ENCODE measurements at places on chromosomes 6 and 20. TPM values are rescaled to one million over a fixed set of nuclear protein-coding genes. Genes with fewer than 3 reads are reported as not detected.

DNA sequence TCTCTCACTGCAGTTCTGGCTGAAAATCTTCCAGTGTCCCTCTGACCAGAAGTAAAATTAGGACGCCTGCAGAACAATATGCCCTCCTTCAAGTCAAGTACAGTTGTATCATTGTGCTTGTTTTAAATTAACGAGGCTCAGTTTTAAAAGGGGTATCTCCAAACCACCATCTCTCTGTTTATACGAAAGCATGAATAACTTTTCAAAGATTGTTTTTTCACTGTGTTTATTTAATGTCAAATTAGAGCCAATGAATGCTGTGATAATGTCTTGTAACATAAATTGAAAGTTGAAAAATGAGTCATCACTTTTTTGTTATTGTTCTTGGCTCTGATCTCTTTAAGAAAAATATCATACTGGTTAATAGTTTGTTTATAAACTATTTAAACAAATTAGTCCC is 230.7 kb upstream of the THEMIS start:
- DNase-seq = no peak

DNA sequence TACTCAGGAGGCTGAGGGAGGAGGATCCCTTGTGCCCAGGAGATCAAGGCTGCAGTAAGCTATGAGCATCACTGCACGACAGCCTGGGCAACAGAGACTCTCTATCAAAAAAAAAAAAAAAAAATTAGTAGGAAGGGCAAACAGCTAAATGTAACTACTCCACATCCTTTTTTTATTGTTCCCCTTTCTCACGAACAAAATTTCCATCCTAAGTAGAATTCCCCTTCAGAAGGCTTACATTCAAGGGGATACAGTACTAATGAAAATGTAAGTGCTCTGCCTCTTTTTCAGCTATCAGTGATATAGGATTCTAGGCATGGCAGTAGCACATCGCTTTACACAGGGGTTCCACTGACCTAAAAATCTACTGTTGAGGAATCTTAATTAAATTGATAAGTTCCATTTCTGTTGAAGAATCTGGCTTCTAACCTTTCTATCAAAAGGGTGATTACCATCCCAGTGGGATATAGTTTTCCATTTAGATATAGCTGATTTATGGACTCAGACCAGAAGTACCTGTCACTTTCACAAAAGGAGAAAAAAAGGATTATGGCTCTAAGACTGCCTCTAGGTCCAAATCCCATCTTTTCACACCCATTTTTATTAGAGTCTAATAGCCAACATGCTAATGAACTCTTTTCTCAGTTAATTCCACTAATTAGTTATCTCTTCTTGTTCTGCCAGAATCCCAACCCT is 2.6 kb downstream of the B4GALT5 start:
- no peak for DNase-seq

- no peak for DNase-seq
These were observed 22.8 kb upstream of the KHDC1 start for GRCh38 chr6:73285674-73286283.

The TP53TG5 gene
- 0.83 TPM for total RNA-seq

The LGSN gene
- not detected for total RNA-seq

DNA sequence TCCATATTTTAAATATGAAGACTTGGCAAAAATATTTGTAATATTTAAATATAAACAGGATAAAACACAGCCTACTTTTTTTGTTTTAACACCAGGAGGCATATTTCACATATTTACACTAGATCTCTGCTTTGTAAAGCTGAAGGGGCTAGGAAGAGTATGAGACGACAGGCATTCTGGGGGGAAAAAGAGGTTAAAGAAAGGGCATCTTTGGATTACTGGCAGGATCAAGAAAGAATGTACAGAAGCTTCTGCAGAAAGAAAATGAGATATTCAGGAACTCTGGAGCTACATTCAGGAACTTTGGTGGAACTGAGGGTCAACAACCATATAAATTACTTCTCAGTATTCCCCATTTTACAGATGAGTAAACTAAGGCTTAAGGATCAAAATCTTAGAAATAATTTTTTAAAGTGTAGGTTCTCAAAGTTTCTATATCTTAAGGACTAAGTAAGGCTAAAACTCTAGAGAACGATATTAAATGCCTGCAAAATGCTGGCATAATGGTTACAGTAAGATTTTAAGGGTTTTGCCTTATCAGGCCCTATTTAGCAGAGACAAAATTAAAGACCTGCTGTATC is 156.5 kb downstream of the CDK19 start:
- DNase-seq = no peak

DNA sequence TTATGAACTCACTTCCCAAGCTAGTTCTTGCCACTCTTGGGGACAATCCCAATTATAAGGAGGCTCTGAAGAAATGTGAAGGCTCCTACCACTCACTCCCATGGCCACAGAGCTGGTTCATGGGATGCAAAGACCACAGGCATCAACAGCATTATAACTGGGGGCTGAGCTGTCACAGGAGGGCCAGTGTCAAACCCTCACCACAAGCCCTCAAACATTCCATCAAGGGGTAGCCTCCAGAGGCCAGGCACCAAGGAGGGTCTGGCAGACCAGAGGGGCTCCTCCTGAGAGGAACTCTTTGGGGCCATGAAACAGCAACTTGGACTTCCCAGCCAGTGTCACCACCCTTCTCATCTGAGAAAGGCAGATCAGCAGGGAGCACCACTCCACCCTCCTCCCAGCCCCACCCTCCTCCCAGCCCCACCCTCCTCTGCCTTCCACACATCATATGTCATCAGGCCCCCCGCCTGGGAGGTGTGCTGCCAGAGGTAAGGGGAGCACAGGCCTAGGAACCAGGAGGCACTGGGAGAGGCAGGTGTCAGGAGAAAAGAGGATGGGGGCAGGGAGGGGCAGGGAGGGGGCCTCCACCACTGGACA is 1.2 kb upstream of the TSPO2 start:
- DNase-seq = no peak

The DEFB124 gene
- total RNA-seq = not detected

GRCh38 chr6:149127212-149127611 is 190.3 kb upstream of the TAB2 start:
- no peak for DNase-seq

GRCh38 chr6:16762268-16762549 is 949 bp upstream of the ATXN1 start:
- DNase-seq = no peak

DNA sequence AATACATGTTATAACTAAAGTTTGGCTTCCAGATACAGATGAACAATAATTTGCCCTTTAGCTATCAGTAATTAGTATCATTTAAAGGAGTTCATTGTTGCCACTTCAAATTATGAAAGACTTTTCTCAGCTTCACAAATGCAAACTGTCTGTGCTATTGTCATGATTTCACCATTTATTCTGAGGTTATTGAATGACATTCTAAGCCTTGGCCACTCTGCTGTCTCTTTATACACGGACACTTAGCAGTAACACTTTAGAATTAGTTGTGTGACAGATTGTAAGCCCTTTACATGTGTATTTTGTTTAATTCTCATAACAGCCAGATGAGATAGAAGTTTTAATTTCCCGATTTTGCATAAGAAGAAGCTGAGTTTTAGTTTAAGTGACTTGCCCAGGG is 176.6 kb downstream of the SLC35F1 start:
- DNase-seq = no peak

DNA sequence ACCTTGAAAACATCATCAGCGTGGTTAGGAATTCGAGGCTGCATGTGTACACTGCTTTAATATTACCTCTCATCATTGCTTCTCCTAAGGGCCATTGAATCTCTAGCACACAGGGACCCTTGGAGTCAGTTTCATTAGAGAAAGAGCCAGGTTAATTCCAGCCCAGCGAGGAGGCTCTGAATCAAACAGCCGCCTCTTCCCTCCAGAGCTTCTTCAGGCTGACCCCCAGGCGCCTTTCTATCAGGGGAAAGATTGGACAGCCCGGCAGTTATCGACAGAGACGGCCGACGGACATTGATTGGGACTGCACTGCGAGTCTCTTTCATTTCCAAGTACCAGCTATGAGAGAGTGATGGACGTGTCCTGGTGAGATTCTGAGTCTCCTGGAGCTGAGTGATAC is 159.2 kb downstream of the ANKRD60 start:
- no peak for DNase-seq

DNA sequence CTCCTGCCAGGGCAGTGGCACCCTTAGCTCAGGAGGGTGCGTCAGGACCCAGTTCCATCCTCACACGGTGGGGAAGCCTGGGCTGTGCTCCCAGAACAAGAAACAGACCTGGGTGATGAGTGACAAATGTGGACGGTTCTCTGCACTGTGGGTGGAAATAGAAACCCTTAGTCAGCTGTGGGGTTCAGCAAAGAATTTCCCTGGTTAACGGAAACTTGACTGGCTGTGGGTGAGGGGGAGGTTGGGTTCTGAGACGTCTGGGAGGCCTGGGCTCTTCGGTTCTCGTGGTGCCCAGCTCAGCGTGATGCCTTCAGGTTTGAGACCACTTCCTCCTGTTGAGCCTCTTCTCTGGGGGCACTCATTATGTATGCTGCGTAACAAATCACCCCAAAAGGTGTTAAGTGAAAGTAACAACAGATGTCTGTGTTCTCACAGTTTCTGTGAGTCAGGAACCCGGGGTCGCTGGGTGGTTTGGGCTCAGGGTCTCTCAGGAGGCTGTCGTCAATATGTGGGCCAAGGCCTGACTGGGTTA is 53.1 kb upstream of the FAM83D start:
- peak; percentile 88 for DNase-seq

GRCh38 chr6:11770546-11771466 is 7.8 kb downstream of the ADTRP start:
- DNase-seq = no peak

GRCh38 chr6:121851056-121851455 is 415.6 kb downstream of the GJA1 start:
- DNase-seq = no peak

- no peak for DNase-seq
These were observed 57.4 kb downstream of the EZR start for GRCh38 chr6:158761746-158762145.

GRCh38 chr20:58161192-58161591 is 67.3 kb downstream of the ANKRD60 start:
- DNase-seq = no peak

- DNase-seq = no peak
These were observed 198.6 kb upstream of the CDH4 start for GRCh38 chr20:61053487-61053886.

The KHDC1L gene
- not detected for total RNA-seq

The THBD gene
- total RNA-seq = not detected

The FAM209B gene
- total RNA-seq = 1.3 TPM

DNA sequence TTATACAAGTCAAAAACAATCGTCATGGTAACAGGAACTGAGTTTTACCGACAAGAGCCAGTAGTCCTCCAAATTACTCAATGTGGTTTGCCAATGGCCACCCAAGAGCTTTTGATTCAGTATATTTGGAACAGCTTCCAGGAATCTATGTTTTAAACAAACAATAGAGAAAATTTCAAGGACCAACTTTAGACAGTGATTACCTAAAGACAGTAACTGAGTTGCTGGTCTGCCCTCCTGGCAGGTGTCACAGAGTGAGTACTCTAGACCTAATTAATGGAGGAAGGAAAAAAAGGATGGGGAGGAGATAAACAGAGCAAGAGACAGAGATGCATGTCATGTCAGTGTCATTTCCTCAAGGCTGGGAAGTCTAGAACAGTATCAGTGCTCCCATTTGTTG is 361.3 kb upstream of the BTBD3 start:
- DNase-seq = no peak

- no peak for DNase-seq
These were observed 57.3 kb downstream of the CDC5L start for GRCh38 chr6:44444853-44445252.

DNA sequence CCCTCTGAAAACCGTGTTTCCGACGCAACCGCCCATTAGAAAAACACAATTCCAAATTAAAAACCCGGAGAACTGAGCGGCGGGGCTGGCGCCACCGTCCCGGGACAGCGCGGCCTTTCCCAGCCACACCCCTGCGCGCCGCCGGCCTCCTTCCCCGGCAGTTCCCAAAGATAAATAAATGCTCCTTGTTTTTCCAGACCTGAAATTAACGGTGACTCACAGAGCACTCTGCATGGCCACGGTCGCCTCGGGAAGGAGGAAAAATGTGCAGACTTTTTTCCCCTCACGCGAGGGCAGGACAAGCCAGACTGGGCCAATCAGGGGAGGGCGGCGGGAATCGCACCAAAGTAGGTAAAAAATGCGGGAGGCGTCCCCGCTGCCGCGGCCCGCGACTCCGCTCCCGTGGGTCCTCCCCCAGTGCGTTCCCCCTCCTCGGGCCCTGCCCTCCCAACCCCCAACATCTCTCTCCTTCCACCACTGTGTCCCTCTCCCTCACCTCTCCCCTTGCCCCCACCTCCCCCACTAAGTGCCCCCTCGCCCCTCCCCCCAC is 828 bp upstream of the DSTN start:
- DNase-seq = no peak

DNA sequence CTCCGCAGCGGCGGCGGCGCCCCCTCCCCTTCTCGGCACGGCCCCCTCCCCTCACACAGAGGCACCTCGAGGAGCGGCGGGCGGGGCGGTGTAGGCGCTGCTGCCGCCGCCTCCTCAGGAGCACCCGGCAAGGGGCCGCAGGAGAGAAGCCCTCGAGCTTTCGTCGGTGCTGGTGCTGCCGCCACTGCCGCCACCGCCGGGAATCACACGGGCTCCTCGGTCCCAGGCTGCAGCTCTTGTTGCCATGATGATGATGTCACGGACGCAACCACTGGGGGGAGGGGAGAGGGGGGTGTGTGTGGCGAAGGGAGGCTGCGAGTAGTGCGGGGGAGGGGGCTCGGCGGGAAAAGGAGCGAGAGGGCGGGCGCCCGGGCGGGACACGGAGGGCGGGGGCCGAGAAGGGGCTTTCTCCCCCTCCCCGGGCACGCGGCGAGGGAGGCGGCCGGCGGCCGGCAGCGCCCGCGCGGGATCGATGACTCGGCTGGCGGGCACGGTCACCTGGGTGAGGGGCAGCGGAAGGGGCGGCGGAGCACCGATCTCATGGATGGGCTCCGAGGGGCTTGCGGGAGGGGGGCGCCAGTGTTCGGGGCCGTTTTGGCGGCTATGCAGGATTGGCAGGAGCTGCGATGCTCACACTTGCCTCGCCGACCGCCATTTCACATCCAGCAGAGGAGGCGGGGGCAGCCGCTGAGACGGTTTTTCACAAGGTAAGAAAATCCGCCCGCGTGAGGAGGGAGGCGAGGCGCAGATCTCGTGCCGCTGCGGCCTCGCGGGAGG is at the start of gene REV3L:
Gene REV3L, minus strand, starts transcription at position 260 of the 777 bp plus-strand sequence. CDS start 330 bp downstream, outside the sequence.
- peak; percentile 88 for DNase-seq

GRCh38 chr6:97014595-97014994 is 90.1 kb downstream of the KLHL32 start:
- DNase-seq = no peak

The EYA4 gene
- total RNA-seq = not detected

- DNase-seq = peak; percentile 48
These were observed 236.9 kb downstream of the ATXN1 start for GRCh38 chr6:16524380-16524707.

GRCh38 chr6:112488238-112488637 is 141.1 kb downstream of the RFPL4B start:
- DNase-seq = no peak

DNA sequence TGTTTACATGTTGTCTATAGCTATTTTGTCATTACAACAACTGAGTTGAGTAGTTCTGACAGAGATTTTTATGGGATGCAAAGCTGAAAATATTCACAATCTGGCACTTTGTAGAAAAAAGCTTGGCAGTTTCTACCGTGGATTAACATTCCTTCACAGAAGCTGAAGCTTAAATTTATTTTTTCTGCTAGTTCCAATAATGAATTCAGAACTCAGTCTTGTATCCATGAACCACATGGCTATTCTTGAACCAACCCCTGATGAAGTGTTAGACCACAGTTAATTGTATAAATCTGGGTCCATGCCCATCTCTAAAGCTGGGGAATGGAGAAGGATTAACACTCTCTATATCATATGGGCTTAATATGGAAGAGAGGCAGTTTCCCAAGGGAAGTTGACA is 743.8 kb upstream of the FLRT3 start:
- DNase-seq = no peak

The CYP21A2 gene
- total RNA-seq = 1.1 TPM
